Body of pancreas (tissue), 4 donors: ENCODE measurements at places on chromosomes 1 and 21.

- DNase-seq, result no peak
Observed at GRCh38 chr1:220113136-220113695, 19.3 kb downstream of the IARS2 start.

- no peak for DNase-seq
Observed at GRCh38 chr1:40183055-40183710, 22.0 kb downstream of the RLF start.

GRCh38 chr1:243459059-243459458 lies 203.2 kb downstream of the SDCCAG8 start:
- DNase-seq, result no peak

DNA sequence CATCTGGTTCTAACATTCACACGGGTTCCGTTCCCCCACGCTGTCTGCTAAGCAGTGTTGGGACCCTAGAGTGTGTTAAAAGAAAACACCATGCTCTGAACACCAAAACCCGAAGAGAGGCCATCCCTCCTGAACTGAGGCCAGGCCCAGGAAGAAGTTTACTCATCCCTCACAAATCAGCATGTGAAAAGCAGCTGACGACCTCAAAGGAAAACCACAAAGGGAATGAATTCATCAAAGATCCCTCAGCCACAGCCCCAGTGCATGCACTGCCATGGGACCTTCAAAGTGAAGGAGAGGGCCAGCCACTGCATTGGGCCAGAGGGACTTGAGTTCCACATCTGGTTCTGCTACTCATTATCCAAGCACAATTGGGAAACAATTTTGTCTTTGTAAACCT lies 7.0 kb upstream of the PSEN2 start:
- DNase-seq, result no peak

- peak; percentile 86 for DNase-seq
Observed at GRCh38 chr1:115641762-115642167, at the start of gene VANGL1. Gene VANGL1 (plus strand): TSS chr1:115641970. CDS start chr1:115651414, 9,444 bp downstream.

- DNase-seq, result peak; percentile 60
Observed at GRCh38 chr1:225877580-225877979, 4.6 kb downstream of the TMEM63A start.

DNA sequence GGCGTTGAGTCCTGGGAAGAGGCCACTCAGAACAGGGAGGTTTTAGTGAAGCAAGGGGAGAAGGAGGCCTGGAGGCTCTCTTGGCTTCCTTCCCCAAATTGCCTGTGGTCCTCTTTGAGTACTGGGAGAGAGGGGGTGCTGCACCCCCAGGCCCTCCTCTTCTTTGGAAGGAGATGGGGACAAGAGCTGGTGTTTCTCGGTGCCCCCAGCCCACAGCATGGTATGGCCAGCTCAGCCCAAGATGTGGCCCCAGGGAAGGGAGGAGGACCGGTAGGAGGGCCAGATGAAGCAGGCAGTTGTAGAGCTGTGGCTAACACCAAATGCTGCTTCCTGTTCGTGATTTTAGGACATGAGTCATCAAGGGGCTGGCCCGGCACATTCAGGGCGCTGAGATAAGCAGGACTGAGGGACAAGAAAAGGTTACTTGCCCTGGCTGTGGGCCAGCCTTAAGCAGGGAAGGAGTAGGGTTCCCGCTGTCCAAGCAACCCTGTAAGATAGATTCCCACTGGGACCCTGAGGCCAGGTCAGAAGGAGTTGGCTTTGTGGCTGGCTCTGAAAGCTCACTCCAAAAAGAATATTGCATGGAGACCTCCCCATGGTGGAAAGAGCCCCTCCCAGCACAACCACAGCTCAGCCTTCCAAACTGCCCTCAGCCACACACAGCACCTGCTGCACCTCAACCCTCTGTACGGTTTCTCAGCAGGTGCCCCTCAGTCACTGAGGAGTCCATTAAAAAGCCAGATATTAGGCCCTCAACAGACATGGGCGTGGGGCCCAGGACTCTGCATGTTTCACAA lies 4.9 kb upstream of the TNFRSF1B start:
- peak; percentile 77 for DNase-seq

- no peak for DNase-seq
Observed at GRCh38 chr1:197928849-197929336, 11.7 kb downstream of the LHX9 start.

DNA sequence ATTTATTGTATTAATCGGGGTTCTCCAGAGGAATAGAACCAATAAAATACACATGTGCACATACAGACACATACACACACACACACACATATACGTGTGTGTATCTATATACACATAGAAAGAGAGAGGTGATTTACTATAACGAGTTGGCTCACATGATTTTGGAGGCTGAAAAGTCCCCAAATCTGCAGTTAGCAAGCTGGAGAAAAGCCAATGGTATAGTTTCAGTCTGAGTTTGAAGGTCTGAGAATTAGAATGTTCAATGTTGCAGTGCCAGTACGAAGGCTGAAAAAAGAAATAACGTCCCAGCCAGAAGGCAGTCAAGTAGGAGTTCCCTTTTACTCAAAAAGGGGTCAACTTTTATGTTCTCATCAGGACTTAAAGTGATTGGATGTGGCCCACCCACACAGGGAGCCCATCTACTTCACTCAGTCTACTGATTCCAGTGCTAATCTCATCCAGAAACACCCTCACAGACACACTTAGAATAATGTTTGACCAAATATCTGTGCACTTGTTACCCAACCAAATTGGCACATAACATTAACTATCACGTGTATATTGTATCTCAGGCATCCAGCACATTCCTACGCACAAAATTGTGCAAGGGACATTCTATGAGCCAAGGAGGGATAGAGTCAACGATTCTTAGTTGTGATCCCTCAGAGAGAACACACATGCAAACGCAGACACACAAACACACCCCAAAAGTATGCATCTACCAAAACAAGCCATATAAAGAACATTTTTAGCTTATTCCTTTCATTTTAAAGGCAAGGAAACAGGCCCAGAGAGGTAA lies 195.5 kb upstream of the DUSP10 start:
- DNase-seq, result no peak

DNA sequence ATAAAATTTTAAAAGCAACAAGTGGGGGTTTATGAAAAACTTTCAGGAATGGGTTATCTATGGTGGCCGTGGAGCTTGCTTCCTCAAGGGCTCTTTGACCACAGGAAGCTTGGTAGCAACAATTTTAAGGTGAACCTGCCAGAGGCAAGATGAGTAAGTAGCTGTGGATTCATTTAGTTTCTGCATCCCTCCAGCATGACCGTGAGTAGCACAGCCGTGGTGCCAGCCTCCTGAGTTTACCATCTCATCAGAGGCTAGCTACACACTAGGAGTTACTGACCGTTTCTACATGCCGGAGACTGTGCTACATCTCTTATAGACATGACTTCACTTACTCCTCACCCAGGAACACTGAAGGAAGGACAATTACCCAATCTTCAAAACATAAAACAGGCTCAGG lies 30.1 kb upstream of the PLEKHG5 start:
- DNase-seq, result no peak

DNA sequence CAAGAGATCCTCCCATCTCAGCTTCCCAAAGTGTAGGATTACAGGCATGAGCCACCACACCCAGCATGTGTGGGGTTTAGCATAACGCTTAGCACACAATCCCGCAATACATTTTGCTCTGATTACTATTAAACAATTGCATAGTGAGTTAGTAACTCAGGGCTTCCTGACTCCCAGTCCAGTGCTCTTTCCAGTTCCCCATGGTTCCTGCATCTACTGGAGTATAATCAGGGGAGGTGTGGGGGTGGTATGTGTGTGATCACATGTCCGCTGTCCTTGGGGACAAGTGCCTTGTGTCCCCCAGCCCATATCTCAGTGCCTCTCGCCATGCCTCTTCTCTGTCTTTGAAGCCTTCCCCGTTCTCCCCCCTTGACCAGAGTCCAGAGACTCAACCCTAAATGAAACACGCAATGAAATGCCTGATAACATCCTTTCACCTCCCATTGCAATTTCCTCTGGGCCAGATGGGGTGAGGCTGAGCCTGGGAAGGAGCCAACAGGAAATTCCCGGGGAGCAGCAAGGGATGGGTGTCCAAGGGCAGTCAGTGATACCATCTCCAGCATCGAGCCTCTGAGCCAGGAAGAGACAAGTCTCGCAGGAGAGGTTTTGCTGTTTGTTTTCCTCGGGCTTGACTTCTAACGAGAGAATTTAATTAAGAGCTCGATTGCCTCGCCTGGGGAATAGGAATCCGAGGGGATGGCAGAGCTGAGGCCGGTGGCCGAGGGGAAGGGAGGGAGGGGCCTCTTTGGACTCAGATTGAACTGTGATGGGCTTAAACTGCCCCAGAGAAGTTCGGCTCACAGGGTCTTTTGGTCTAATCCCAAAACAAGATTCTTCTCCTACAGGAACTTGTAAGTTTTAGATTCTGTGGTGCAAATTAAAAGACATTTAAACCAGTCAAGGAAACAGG lies 7.7 kb upstream of the HTR1D start:
- no peak for DNase-seq

DNA sequence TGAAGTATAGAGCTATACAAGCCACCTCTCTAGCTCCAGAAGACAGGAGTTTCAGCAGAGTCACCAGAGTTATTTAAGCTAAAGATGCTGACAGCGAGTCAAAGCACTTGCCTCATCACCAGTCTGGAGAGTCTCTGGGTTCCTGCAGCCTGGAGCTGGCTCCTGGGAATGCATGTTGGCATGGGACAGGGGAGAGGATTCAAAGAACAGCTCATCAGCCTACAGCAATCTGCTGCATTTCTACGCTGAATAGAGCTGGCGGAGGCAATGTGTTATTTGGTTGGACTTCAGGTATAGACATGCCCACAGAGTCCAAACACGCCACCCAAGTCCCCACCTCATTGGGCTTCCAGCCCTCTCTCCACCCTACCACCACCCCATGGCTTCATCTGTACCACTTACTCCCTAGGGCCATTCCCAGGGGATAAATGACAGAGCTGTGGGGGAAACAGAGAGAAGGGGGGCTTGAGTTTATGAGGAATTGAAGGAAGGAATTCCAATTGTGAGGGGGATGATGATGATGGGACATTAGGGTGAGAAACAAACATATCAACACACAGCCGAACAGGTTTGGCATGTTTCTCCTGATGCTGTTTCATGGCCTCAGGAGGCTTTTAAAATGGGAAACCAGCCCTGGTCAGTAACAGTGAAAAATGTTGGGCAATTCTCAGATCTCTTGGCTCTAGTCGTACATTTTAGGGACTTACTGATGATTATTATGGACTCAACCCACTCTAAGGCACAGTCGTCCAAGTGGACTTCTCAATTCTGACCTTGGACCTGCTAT lies 58.4 kb downstream of the PLEKHA6 start:
- DNase-seq, result no peak

DNA sequence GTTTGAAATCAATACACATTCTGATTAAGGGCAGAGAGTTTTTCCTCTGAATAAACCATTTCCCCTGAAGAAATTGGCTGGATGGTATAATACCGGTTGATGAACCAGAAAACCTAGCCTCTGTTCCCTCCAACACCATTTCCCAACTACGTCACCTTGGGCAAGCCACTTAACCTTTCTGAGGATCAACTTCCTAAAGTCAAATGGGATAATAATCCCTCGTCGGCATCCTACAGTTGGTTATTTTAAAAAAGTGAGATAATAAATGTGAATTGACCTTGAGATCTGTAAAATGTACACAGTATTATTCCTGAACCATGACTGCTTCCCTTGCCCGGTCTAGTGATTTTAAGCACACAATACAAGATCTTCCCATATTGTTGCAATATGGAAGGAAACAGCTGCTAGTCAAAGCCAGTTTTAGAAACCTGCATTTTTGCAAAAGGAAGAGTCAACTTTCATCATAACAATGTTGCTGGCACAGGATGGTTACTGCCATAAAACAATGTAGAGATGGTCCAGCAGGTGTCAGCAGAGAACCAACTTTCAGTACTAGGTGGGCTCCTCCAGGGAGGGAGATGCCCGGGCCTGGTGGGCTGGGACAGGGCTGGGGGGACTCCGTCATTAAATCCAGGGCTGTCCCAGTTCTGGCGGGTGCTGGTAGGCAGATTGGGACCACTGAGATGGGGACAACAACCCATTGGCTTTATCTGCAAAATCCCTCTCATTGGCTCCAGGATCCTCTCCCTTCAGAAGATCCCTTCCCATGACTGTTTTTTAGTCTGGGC lies 5.2 kb upstream of the HLX start:
- DNase-seq, result no peak
